ENCODE measurements at places on chromosomes 3 and 15. TPM values are rescaled to one million over a fixed set of nuclear protein-coding genes. Genes with fewer than 3 reads are reported as not detected.

- DNase-seq = no peak
These were observed 134.2 kb upstream of the SATB1 start for GRCh38 chr3:18559331-18559842.

GRCh38 chr3:12399226-12399625 is 85.1 kb upstream of the TSEN2 start:
- no peak for DNase-seq

DNA sequence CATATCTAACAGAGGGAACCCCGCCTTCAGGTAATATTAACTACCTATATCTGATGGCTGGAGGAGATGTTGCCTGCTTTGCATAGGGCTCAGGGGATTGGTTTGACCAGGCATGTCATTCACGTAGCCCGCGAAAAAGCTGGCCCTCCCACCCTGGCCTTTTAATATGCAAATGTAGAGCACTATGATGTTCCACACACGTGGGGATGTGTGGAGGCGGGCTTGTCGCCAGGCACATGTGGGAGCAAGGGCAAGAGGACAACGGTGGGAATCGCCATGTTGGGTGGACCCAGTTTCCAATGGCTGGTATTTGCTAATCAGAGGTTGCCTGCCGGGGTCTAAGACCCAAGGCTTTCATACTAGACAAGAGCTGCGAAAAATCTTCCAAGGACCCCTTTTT is 469.8 kb downstream of the ZPLD1 start:
- DNase-seq = no peak

GRCh38 chr3:126982126-126982470 is 817 bp upstream of the PLXNA1 start:
- no peak for DNase-seq

- DNase-seq = no peak
These were observed 25.4 kb upstream of the SPPL2A start for GRCh38 chr15:50790778-50791453.

DNA sequence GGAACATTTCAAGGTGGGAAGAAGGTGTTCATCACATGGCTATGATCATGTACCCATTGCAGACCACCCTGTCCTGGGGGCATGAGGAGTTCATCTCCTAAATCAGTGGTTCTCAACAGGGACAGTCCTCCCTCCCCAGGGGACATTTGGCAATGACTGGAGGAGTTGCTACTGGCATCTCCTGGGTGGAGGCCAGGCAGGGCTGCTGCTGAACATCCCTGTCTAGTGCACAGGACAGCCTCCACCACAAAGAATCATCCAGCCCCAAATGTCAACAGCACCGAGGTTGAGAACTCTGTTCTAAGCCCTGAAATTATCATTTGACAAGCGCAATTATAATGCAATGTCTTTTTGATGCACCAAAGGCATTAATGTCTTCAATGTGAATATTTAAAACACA is 4.4 kb upstream of the DNAJB8 start:
- no peak for DNase-seq

DNA sequence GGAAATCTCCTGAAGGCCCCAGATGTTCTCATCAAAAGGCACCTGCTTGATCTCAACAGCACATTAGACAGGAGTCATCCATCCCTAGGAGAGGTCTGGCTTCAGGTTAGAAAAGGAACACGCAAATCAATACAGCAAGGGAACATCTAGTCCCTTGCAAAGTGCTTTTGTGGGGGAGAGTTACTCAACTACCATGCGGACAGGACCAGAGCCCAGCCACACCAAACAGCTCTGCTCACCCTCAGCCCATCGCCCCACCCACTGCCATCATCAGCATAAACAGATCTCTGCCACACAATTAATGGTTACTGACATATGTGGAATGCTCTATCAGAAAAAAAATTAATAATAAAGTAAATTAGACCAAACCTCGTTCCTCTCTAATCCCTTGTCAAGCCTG is 85.6 kb downstream of the MYLK start:
- DNase-seq = no peak

DNA sequence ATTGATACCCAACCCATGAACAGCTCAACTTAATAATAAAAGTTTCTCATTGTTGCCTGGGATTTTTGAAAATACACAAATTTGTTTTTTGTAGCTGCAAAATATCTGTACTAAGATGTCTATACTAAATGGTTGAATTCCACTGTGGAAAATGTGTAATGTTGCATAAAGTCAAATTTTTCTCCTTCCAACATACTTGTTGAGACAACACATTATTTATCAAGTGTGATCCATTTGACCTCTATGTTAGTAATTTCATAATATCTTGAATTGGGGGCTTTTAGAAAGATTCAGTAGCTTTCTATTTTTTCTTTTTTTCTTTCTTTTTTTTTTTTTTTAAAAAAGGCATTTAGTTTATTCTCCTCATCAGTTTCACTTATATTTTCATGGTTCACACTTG is 88.0 kb downstream of the KCNMB2 start:
- DNase-seq = no peak

LRRC31 gene
- not detected for total RNA-seq

PPP1R2 gene
- total RNA-seq = 33.7 TPM

ARHGAP11A gene
- total RNA-seq = 1.3 TPM

SAXO2 gene
- 2.6 TPM for total RNA-seq

TGM5 gene
- not detected for total RNA-seq

CLDN18 gene
- total RNA-seq = not detected
